ENCODE measurements at places on chromosomes 16 and 17. TPM values are rescaled to one million over a fixed set of nuclear protein-coding genes. Genes with fewer than 3 reads are reported as not detected.

DNA sequence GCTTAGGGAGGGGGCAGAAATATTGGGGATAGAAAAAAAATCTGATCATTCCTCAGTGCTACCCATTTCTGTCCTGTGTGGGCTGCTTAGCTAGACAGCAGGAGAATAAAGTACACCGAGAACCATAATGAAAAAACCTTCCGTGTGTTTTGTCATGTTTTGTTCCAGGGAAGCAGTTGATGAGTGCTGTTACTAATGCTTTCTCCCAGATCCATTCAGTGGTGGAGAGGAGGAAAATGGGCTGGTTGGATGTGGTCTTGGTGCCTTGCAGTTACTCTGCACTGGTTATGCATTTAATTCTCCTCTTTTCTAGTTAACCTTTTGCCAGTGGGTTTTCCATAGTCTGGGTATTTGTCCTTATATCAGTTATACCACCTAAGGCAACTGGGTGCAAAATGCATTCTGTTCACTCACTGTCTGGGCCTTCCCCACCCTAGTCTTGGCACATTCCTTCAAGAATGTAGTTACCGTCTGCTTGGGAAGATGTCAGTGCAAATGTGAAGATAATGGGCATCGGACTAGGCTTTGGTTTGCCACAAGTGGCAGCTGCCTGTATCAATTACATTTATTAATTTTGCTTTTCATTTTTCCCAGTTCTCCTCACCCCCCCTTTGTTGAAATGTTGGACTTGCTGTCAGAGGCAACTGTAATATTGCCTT is 9.3 kb upstream of the TBKBP1 start:
- H3K36me3 ChIP-seq = peaks cover 69% of the 10 kb centered on the region
- DNase-seq = no peak
- no peak overlapping the region for H3K4me3 ChIP-seq
- H3K27ac ChIP-seq = no peak overlapping the region
- H3K4me1 ChIP-seq = peaks cover 26% of the 10 kb centered on the region

The CD300LF gene
- not detected for total RNA-seq

The SRR gene
- 19.5 TPM for total RNA-seq

DNA sequence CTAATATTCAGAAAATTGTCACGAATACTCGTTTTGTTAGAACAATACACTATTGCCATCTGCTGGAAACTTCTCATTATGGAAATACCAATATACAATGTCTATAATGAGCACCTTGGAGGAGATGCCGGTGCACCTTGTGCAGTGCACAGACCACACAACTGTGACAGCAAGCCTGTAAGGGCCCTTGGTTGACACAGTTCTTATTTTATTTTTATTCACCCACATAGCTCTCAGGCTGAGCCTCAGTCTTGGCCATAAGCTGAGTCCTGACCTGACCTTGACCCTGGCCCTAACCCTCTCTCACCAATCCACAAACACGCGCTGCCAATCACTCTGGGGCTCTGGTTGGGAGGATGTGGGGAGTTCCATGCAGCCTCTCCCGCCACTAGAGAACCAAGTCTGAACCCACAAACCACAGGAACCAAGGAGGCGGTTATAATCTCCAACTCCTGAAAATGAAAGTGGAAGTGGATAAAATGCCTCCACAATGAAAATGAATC is 7.6 kb downstream of the AIPL1 start:
- H3K4me1 ChIP-seq = peaks cover 18% of the 10 kb centered on the region
